ENCODE measurements at places on chromosomes 2 and 18.

- no peak for DNase-seq
These were observed 360.9 kb downstream of the ERBB4 start for GRCh38 chr2:212177724-212178123.

GRCh38 chr2:171180229-171180930, 19.7 kb upstream of the TLK1 start:
- DNase-seq: no peak

DNA sequence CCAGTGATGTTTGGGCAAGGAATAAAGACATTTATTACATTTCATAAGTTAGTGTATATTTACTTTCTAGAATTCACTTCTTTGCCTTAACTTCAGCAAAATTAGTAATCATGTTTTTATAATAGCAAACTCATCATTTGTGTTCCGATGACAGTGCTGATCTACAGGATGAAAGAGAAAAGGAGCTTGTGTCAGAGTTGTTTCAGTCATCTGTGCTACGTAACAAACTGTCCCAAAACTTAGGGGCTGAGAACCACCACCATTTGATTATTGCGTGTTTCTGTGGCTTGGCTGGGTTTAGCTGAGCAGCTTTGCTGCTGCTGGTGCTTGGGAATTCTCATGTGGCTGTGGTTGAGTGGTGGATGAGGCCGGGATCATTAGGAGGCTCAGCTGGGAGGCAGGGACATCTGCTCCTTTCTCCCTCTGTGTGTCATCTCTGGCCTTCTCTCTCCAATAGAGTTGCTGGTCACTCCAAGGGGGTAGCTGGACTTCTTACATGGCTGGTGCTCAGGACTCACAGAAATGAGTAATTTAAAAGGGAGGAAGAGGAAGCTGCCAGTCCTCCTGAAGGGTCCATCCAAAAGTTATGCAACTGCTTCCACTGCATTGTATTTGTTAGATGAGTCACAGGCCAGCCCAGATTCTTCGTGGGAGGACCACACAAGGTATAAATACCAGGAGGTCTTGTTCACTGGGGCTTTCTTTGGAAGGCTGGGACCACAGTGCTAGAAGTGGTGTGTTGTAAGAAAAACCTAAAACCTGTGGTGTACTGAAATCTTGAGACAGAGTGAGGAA, 43.4 kb upstream of the HAAO start:
- no peak for DNase-seq

- peak; percentile 56 for DNase-seq
These were observed 72.5 kb upstream of the SMAD2 start for GRCh38 chr18:48002933-48003365.

GRCh38 chr2:157055660-157056199, 201.8 kb upstream of the GALNT5 start:
- no peak for DNase-seq

DNA sequence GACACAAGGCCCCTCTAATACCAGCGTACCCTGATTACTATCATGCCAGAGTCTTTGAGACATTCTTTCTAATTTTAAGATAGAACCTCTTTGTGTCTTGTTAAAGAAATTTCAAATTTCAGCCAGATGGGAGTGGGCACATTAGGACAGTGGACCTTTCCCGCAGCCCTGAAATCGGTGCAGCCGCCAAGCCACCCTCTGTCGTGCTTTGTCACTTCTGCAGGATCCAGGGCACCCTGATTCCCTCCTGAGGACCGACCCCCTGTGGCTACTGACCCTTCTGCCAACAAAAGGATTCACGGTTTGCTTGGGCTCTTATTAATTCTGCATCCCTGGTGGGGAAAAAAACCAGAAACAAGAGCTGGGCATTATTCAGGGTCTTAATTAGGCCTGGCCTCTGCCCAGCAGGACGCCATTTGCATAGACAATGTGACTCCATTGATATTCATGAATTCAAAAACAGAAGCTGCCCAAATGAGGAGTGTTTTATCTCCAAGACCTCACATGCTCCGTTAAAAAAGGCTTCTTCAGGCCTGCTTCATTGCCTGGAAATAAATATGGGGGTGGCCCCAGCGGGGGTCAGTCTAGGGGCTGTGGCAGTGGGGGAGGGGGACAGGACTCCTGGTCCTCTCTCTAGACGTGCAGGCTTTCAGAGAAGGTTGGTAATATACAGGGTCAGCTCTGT, 116.9 kb downstream of the ALPK2 start:
- peak; percentile 82 for DNase-seq

- no peak for DNase-seq
These were observed 131.6 kb downstream of the CABLES1 start for GRCh38 chr18:23266717-23267446.

DNA sequence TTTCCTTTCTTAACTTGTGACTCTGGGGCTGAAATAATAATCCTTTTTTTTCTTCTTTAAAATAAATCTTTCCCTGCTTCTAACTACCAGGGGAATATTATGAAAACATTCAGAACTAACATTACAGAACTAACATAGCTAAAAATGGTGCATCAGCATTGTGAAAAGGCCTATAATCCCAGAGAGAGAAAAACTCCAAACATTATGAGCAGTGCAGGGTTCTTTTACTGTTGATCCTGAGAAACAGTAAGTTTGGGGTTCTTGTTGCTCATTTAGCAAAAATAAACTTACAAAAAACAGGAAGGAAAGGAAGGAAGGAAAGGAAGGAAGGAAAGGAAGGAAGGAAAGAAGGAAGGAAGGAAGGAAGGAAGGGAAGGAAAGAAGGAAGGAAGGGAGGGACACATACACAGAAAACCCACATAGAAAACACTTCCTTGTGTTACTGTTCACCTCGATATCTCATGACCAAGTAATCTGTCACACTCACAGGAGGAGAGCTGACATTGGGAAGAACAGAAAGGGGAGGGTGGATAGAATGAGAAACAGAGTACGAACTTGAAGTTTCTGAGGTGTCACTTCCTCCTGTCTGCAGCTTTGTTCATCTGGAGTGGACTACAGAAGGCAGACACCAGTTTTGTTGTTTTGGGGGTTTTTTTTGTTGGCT, 18.4 kb upstream of the PIK3C3 start:
- DNase-seq: no peak

DNA sequence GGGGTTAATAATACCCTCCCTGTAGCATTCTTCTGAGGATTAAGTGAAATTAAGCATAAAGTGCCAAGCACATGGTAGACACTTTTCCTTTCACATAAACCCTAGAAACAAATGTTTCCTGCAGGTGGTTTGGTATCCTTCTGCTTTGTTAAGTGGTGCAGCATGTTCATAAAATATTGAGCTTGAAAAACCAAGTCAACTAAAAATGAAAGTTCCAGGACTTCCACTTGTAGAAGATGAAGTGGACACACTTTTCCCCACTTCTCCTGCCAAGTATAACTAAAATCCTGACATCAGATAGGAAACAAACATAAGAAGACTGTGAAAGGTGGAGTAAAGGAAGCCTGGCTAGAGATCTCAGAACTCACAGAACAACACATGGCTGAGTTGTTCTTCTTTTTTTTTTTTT, 90.5 kb downstream of the COLEC12 start:
- no peak for DNase-seq

- DNase-seq: no peak
These were observed 22.3 kb downstream of the PXDN start for GRCh38 chr2:1721706-1722646.

DNA sequence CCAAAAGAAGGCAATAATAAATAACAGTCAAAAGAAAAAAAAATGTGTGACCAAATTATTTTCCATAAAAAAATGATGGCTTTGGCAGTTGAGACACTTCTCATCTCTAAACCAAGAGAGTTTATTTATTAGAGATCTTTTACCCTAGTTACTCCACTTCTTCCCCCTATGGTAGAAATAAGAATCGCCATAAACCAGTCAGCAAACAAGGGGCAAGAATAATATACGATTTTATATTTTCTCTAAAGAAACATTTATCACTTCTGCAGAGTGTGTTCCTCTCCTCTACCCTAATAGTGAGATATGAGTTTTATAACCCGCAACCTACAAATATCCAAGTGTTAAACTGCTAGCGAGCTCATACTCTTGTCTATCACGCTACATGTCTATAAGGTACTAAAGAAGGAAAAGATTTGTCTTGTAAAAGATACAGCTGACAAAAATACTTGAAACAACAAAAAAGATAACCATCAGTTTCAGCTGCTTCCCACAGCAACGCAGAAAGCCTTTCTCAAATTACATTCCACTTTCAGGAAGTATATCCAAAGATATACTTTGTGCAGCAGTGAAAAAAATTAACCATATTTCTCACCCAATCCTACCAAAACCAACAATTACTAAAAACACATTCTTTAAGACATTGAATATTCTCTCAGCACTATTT, 2.3 kb downstream of the RNF103 start:
- DNase-seq: no peak

DNA sequence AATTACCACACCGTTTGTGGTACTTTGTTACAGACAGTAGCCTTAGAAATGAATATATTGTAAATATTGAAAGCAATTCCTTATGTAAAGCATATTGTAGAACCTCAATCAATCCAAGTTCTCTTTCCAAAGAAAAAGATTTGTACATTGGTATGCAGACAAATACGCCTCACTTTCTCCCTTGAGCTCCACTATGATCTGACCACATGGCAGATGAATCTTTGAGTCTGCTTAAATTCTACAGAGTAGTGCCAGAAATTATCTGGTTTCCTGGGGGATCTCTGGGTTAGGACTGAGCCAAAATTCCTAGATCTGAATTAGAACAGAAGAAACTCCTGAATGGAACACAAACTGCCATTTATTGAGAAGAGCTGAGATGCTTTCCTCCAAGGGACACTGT, 99.0 kb downstream of the CPO start:
- DNase-seq: no peak

DNA sequence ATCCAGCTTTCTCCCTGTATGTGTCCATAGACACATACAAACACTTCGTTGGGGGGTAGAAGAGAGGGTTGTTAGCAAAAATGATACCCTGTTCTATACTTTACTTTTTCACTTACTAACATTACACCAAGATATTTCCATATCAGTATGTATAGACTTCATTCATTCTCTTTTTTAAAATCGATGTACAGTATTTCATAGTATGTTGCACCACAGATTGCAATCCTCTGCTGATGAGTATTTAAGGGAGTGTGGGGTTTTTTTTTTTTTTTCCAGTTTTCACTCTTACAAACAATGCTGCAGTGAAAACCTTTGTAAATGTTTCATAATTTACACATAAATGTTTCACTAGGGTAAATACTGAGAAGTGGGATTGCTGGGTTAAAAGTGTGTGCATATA, 402.3 kb downstream of the LRATD1 start:
- DNase-seq: no peak

DNA sequence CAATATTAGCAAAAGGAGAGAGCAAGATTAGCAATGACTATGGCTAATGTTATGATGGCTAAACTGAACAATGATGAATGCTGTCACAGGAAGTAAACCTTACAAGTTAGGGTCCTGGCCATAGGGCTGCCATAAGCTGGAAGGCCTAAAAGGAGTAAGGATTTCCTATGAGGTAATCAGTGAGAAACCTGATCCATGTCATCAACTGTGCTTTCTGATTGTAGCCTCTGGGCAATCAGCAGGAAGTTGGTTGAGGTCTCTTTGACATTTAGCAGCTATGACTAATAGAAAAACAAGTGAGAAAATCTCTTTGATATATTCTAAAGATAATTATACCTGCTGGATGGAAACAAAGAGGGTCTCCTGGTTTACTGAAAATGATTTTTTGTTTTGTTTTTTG, 193.0 kb downstream of the RAB3GAP1 start:
- no peak for DNase-seq

DNA sequence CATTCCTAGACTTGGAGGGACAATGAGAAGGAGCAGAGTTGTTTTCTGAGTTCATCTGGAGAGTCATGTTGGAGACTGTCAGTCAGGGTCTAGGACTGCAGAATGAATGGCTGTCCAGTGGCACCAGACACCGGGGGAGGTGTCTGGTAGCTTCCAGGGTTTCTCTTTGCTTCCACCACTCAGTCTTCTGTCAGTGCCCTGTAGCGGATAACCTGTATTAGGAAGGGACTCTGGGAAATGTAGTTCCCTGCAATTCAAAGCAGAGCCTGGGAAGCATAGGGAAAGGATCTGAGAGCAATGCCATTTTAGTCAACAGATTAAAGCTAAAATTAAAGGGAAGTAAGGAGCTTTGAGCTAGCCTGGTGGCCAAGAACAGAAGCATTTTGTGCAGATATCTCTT, 257.9 kb downstream of the THSD7B start:
- DNase-seq: no peak

GRCh38 chr2:36404318-36404717, 48.7 kb downstream of the CRIM1 start:
- DNase-seq: no peak

- DNase-seq: no peak
These were observed 72.2 kb upstream of the ALKAL2 start for GRCh38 chr2:360124-360523.

- DNase-seq: no peak
These were observed 267.4 kb upstream of the NT5C1B start for GRCh38 chr2:18856765-18857164.

DNA sequence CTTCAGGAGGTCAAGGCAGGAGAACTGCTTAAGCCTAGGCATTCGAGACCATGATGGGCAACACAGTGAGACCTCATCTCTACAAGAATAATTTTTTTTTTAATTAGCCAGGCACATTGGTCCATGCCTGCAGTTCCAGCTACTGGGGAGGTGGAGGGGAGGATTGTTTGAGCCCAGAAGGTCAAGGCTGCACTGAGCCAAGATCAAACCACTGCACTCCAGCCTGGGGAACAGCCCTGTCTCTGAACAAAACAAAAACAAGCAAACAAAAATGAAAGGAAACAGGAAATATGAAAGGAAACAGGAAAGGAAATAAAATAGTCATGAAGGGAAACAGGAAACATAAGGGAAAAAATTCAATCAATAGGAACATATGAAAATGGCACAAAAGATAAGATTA, 64.7 kb upstream of the TMEM247 start:
- no peak for DNase-seq

DNA sequence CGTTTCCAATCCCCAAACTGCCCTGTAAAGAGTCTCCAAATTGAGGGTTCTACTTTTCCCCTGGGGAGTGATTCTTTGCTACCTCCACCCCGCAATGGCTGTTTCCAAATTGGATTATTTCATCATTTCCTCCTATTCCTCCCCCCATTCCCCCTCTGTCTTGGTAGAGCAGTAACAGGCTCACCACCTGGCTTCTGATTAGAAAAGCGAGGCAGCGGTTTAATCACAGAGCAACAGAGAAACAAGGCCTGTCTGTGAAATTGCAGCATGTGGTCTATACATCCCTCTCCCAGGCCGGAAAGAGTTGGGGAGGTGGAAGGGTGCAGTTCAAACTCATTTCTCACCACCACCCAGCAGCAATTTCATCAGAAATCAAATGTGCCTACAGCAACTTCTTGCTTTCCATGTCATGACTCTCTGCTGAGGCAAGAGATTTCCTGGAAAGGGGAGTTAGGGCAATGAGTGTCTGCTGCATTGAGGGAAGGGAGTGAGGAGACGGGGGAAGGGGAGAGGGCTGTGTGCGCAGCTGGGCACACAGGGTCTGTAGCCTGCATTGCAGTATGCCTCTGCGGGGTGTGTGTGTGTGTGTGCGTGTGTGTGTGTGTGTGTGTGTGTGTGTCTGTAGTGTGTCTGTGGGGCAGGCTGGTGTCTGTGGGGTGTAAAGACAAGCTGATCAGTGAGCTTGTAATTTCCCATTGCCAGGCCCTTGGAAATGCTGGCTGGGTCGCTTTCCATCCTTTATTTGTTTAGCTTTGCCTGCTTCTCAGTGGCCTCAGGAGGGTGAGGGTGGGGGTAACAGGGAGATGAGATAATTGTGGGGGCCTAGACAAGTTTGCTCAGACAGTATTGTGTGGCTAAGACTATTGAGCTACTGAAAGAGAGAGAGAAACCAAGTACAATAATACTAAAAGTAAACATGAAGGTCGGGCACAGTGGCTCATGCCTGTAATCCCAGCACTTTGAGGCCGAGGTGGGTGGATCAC, 13.5 kb upstream of the IGFBP2 start:
- DNase-seq: peak; percentile 66

Data from retina (tissue), 1 donor.